ENCODE measurements at places on chromosomes 11 and 22.

DNA sequence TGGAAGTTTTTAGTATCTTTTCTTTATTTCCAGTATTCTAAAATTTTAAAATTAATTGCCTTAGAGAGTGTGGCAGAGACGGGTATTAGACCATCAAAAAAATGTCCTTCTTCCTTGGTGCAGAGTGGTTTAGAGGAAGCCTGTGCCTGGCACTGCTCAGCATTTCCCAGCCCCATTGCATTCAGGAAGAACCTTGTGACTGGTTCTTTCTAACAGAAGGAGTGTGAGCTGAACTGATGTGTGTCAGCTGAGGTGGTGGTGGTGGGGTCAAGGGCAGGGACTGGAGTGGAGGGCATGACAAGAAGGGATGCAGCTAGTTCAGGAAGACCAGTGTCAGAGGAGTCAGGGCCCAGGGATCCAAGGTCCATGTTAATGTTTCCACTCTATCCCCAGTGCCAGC lies 58.7 kb upstream of the FDX1 start:
- no peak for DNase-seq

DNA sequence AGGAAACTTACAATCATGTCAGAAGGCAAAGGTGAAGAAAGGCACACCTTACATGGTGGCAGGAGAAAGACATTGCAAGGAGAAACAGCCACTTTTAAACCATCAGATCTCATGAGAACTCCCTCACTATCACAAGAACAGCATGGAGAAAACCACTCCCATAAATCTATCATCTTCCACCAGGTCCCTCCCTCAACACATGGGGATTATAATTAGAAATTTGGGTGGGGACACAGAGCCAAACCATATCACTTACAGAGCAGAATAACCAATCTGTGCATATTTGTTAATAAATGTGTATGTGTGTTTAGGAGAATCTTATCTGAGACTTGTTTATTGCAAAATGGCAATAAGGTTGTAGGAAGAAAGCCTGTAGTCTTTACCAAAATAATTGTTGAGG lies 205.2 kb upstream of the ANO3 start:
- DNase-seq, result no peak

DNA sequence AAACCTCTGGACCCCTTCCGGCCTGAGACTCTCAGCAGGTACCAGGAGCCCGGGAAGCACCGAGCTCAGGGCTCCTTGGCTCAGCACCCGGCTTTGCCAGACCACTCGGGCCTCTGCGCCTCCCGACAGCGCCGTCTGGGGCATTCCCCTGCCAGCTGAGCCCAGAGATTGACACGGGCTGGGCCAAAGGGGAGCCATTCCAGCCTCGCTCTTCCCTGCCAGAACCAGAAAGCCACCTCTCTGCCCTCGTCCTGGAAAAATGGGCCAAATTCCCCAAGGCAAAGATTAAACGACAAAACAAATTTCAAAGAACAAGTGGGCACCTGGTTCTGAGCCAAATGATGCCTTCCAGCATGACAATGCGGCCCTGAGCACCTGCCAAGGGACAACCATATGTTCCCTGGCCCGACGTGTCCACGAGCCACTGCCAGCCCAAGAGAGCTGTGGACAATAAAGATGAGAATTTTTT lies 59.3 kb downstream of the CELSR1 start:
- no peak for DNase-seq

DNA sequence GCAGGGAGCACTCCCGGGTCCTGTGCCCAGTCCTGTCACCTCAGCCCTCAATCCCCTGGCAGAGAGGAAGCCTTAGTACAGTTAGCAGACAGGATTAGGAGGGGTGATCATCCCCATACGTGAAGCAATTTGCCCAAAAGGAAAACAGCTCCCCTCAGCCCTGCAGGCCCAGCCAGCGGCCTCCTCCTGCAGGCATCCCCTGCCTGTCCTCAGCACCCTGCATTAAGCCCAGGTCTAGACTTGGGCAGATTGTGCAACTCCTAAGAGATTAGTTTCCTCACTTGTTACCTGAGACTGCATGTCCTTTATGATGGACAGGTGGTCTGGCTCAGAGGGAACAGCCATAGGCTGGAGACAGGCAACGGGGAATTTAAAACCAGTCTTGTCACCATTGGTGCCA lies 95.5 kb upstream of the TMEM45B start:
- DNase-seq, result no peak

- DNase-seq, result no peak
These were observed 39.5 kb upstream of the CLNS1A start for GRCh38 chr11:77677138-77677537.

- no peak for DNase-seq
These were observed 252 bp downstream of the APOL2 start for GRCh38 chr22:36239150-36239400.

- no peak for DNase-seq
These were observed 10.2 kb downstream of the ATL3 start for GRCh38 chr11:63660972-63661371.

All from brain microvascular endothelial cell (primary cell).